ENCODE measurements at places on chromosomes 6 and 20. TPM values are rescaled to one million over a fixed set of nuclear protein-coding genes. Genes with fewer than 3 reads are reported as not detected.

Gene SOX18
- 6.2 TPM for polyA plus RNA-seq

Gene LAMP5
- 0.61 TPM for polyA plus RNA-seq

Gene SOBP
- 3.1 TPM for polyA plus RNA-seq

Gene ZFP57
- 0.08 TPM for polyA plus RNA-seq

Gene SLC26A8
- polyA plus RNA-seq = 0.15 TPM

DNA sequence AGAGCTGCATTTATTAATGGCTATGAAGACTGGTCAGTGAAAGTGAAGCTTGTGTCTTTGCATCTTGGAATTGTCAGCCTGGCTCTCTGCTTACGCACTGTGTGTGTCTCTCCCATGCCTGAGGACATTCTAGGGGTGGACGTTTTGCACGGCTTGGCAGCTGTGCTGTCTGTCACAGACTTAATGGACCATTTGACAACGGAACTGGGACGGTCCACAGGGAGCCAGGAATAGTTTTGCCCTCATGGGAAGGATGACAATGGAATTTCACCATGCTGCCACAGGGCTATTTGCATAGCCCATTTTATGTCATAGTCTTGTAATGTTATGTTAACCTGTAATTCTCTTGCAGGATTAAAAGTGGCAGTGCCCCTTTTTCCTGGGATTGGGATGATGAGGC lies 44.7 kb downstream of the OR2B6 start:
- H3K27ac ChIP-seq = no peak overlapping the region
- no peak overlapping the region for H3K4me3 ChIP-seq
- H3K27me3 ChIP-seq = no peaks in the 10 kb centered on the region
- no peak for DNase-seq
- H3K4me1 ChIP-seq = no peaks in the 10 kb centered on the region

DNA sequence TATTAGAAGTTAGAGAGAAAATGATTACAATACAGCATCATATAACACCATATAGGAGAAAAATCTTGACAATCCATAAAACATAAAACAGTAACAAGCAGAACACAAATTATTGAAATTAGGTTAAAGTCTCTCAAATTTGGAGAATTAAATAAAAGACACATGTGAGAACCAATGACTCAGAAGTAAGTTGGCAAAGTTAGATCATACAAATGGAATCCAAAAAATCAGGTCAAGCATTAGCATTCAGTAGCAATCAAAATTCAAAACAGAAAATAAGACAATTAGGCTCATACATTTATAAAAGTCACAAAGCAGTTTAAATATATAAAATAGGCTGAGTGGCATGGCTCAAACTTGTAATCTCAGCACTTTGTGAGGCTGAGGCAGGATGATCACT lies 775.6 kb downstream of the PHF3 start:
- H3K4me3 ChIP-seq = no peak overlapping the region
- H3K36me3 ChIP-seq = no peaks in the 10 kb centered on the region
- no peak overlapping the region for H3K27ac ChIP-seq
- H3K4me1 ChIP-seq = no peaks in the 10 kb centered on the region
- DNase-seq = no peak
- no peaks in the 10 kb centered on the region for H3K27me3 ChIP-seq

DNA sequence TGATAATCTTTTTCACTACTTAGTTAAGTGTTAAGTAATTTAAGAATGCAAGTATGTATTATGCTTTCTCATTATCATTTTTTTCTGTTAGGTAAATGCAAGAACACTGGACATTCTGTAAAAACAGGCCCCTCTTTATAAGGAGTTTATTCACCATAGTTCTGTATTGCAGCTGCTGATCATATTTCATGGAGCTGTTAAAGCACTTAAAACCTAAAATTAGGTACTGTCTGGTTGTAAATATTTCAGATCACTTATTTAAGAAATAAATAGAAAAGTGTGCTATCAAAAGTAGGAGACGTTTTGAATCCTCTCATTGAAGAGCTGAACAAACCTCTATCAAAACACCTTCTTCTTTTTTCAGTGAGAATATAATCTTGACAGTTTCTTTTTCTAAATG lies 3.9 kb downstream of the EYA4 start:
- H3K27ac ChIP-seq = no peak overlapping the region
- DNase-seq = no peak
- peaks cover 47% of the 10 kb centered on the region for H3K27me3 ChIP-seq

GRCh38 chr20:21102603-21103311 lies 3.4 kb downstream of the LINC00237 start:
- H3K27me3 ChIP-seq = peaks cover 100% of the 10 kb centered on the region
- DNase-seq = peak; percentile 67
- peak overlapping the region; percentile 42 for H3K4me3 ChIP-seq

GRCh38 chr6:32413427-32414047 lies 6.6 kb upstream of the BTNL2 start:
- peaks cover 24% of the 10 kb centered on the region for H3K27me3 ChIP-seq
- DNase-seq = peak; percentile 92
- no peaks in the 10 kb centered on the region for H3K4me1 ChIP-seq
- no peak overlapping the region for H3K27ac ChIP-seq

DNA sequence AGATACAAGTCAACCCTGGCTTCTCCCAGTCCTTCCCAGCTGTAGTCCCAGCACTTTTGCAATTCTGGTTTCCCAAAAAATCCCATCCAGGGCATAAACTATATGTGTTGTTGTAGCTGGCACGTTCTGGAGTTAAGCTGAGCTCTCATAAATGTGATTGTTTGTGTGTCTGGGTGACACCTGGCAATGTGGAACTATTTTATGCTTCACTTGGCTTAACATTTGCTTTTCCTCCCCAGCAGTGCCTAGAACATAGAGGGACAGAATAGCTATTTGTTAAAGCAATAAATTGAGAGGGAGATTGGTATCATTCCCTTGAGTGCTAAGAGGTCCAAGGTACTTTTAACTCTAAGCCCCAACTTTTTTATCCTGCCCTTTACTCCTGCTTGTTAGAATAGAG lies 575.9 kb upstream of the NOX3 start:
- no peaks in the 10 kb centered on the region for H3K27me3 ChIP-seq
- no peak for DNase-seq
- peaks cover 8% of the 10 kb centered on the region for H3K4me1 ChIP-seq
- H3K4me3 ChIP-seq = no peak overlapping the region
- H3K27ac ChIP-seq = no peak overlapping the region

GRCh38 chr20:316316-317068 lies 8.9 kb upstream of the SOX12 start:
- H3K27ac ChIP-seq = no peak overlapping the region
- no peaks in the 10 kb centered on the region for H3K27me3 ChIP-seq
- H3K4me1 ChIP-seq = no peaks in the 10 kb centered on the region
- H3K36me3 ChIP-seq = peaks cover 15% of the 10 kb centered on the region

GRCh38 chr20:32577023-32577422 lies 8.1 kb downstream of the NOL4L start:
- H3K36me3 ChIP-seq = no peaks in the 10 kb centered on the region
- no peak for DNase-seq
- no peak overlapping the region for H3K4me3 ChIP-seq
- no peaks in the 10 kb centered on the region for H3K27me3 ChIP-seq
- no peak overlapping the region for H3K27ac ChIP-seq

DNA sequence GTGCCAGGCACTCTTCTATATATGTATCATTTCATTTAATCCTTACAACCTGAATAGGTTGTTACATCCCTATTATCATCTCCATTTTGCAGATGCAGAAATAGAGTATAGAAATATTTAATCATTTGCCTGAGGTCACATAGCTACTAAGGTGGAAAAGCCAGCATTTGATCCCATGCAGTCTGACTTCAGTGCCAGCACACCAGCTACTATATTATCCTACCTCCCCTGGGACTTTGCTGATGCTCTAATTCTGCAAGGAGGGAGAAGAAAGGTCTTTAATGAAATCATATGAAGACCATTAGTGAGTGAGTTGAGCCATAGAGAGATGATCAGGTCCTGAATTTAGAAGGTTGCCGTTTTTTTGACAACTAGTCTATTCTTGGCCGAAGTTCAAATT lies 53.7 kb downstream of the TOP1 start:
- no peaks in the 10 kb centered on the region for H3K27me3 ChIP-seq
- H3K27ac ChIP-seq = no peak overlapping the region
- peaks cover 39% of the 10 kb centered on the region for H3K4me1 ChIP-seq
- no peak overlapping the region for H3K4me3 ChIP-seq

- no peaks in the 10 kb centered on the region for H3K36me3 ChIP-seq
- no peaks in the 10 kb centered on the region for H3K4me1 ChIP-seq
- H3K27ac ChIP-seq = no peak overlapping the region
- no peaks in the 10 kb centered on the region for H3K27me3 ChIP-seq
- no peak for DNase-seq
Observed at GRCh38 chr6:157961832-157962575, 19.7 kb upstream of the SYNJ2 start.

DNA sequence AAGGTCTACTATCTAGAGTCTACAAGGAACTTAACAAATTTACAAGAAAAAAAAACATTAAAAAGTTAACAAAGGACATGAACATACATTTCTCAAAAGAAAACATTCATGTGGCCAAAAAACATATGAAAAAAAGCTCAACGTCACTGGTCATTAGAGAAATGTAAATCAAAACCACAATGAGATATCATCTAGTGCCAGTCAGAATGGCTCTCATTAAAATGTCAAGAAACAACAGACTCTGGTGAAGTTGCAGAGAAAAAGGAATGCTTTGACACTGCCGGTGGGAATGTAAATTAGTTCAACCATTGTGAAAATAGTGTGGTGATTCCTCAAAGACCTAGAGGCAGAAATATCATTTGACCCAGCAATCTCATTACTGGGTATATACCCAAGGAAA lies 48.3 kb downstream of the OGFRL1 start:
- H3K36me3 ChIP-seq = no peaks in the 10 kb centered on the region
- DNase-seq = no peak
- no peaks in the 10 kb centered on the region for H3K27me3 ChIP-seq
- H3K27ac ChIP-seq = no peak overlapping the region

- H3K27ac ChIP-seq = peak overlapping the region; percentile 99
- peak; percentile 91 for DNase-seq
- peaks cover 57% of the 10 kb centered on the region for H3K4me1 ChIP-seq
- H3K27me3 ChIP-seq = no peaks in the 10 kb centered on the region
Observed at GRCh38 chr6:31826793-31827285, 699 bp upstream of the HSPA1B start.

DNA sequence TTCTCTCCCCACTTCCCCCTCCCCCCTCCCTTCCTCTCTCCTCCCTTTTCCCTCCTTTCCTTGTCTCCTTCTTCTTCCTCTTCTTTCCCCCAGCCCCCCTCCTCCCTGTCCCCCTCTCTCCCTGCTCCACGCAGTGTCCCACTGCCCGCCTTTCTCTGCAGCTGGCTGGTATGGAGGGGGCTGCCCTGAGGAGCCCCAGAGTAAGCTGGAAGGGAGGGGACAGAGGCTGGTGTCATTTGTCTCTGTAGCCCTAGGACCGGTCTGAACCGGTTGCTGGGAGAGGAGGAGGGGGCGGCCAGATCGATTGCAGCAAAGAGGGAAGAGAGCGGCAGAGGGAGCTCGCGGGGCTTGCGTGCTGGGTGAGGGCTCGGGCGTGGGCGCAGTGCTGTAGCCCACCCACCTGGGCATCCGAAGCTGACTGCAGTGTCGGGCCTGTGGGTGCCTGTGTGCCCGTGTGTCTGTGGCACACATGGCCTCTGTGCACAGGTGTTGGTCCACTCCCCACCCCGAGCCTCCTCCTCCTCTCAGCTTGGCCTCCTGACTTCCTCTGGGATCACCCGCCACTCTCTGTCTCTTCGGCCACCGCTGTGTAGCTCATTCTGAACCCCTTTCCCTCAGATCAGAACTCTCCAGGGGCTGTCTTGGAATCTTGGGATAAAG lies 50.6 kb downstream of the SRC start:
- no peaks in the 10 kb centered on the region for H3K27me3 ChIP-seq
- DNase-seq = no peak

GRCh38 chr20:58668901-58669286 lies 17.8 kb downstream of the STX16 start:
- H3K36me3 ChIP-seq = peaks cover 85% of the 10 kb centered on the region
- H3K27ac ChIP-seq = no peak overlapping the region
- no peak overlapping the region for H3K4me3 ChIP-seq

DNA sequence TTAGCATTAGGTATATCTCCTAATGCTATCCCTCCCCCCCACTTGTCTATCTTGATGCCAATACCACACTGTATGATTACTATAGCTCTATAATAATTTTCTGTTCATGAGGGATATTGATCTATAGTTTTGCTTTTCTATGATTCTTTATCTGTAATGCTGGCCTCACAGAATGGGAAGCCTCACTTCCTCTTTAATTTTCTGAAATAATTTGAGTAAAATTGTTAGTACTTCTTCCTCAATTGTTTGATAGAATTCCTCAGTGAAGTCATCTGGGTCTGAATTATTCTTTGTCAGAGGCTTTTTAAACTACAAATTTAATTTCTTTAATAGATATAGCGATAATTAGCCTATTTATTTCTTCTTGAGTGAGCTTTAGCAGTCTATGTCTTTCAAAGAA lies 31.2 kb downstream of the SIRPD start:
- H3K36me3 ChIP-seq = no peaks in the 10 kb centered on the region
- no peak overlapping the region for H3K27ac ChIP-seq
- H3K27me3 ChIP-seq = no peaks in the 10 kb centered on the region

GRCh38 chr6:17606606-17607005 lies 6.5 kb downstream of the FAM8A1 start:
- H3K4me1 ChIP-seq = peaks cover 30% of the 10 kb centered on the region
- H3K27ac ChIP-seq = no peak overlapping the region
- no peak overlapping the region for H3K4me3 ChIP-seq
- no peaks in the 10 kb centered on the region for H3K27me3 ChIP-seq
- DNase-seq = no peak
- peaks cover 4% of the 10 kb centered on the region for H3K36me3 ChIP-seq

- no peak for DNase-seq
- no peaks in the 10 kb centered on the region for H3K4me1 ChIP-seq
- no peaks in the 10 kb centered on the region for H3K27me3 ChIP-seq
- H3K4me3 ChIP-seq = no peak overlapping the region
- H3K36me3 ChIP-seq = peaks cover 58% of the 10 kb centered on the region
Observed at GRCh38 chr20:47208534-47209174, 147.8 kb downstream of the ZMYND8 start.

DNA sequence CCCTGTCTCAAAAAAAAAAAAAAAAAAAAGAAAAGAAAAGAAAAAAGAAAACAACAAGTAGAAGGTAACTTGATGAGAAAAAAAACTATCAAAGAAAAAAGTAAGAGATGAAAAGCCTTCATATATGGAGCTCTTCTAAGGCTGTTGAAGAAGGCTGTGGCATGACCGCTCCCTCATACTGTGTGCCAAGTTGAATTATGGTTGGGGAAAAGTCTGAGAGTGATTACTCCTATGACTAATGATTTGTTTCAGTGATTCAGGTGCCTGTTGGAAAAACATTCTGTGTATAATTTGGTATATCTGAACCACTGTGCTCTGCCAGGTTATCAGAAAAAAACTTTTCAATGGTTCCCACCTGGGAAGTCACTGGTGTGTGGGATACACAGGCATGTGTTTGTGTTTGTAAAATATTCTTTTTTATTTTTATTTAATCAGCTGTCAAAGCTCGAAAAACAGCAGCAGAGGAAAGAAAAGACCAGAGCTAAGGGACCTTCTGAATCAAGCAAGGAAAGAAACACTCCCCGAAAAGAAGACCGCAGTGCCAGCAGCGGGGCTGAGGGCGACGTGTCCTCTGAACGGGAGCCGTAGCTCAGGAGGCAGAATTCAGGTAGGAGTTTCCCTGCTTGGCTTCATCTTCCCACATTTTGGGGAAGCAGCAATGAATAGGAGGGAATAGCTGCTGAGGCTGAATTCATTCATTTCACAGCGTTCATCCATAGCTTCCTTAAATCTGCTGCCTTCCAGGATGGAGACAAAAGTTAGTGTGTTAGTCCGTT lies 69.7 kb upstream of the SCP2D1 start:
- DNase-seq = no peak
- H3K36me3 ChIP-seq = peaks cover 18% of the 10 kb centered on the region
- H3K4me1 ChIP-seq = no peaks in the 10 kb centered on the region
- H3K4me3 ChIP-seq = no peak overlapping the region
- H3K27ac ChIP-seq = no peak overlapping the region
- H3K27me3 ChIP-seq = no peaks in the 10 kb centered on the region

Measured in stomach (tissue), 19 donors.